Stimulated activated CD8-positive, alpha-beta memory T cell treated with anti-CD3 and anti-CD28 coated beads, Interleukin-4, amount 100 ng/mL, for 48 hours (primary cell): ENCODE measurements at places on chromosomes 7 and 10.

DNA sequence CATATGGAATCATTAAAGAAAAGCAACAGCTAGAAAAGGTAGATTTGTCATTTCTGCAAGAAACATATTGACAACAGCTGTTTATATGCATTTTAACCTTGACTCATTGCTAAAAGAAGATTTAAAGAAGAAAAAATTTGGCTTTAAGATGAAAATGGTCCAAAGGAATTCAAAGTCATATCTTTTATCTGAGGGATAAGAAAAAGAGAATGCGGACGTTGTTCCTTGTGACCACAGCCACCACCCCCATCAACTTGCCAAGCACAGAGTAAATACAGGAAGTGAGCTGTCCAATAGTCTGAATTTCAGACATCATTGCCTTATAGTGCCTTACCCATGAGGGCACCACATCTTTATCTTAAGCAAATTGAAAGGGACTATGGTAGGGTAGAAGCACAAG is 7.3 kb upstream of the CRPPA start:
- DNase-seq, result no peak

DNA sequence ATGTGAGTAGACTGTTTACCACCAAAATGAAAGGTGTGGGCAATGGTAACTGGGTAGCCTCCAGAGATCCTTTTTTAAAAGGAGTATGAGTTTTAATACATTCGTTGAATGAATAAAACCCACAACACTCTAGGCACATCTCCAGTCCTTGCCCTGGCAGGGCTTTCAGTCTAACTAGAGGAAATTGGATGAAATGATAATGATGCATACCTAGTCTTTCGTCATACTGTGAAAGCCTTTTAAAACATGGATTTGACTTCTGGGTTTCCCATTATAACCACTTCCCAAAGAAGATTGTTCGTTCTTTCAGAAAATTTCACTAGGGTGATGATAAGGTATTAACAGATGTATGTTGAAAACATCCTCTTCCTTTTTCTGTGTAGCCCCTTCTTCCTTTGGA is 110.8 kb downstream of the REEP3 start:
- no peak for DNase-seq

DNA sequence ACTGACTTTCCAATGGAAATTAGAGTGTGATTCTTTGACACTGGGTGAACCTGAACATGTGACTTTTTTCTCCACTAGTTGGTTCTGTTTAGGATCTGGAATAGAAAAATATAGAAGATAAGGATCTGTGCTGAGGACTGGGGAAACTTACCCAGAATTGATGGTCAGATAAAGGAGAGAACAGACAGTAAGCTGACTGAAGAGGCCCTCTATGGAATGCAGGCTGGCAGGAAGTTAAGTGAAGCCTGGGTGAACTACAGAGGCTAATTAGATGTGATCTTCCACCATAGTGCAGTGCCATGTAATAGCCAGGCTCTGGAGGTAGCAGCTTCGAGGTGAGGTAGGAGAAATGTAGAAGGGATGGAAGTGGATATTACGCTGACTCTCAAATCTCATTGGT is 455.3 kb downstream of the PLXDC2 start:
- no peak for DNase-seq

- no peak for DNase-seq
Observed at GRCh38 chr7:3206771-3207191, 94.3 kb upstream of the SDK1 start.

DNA sequence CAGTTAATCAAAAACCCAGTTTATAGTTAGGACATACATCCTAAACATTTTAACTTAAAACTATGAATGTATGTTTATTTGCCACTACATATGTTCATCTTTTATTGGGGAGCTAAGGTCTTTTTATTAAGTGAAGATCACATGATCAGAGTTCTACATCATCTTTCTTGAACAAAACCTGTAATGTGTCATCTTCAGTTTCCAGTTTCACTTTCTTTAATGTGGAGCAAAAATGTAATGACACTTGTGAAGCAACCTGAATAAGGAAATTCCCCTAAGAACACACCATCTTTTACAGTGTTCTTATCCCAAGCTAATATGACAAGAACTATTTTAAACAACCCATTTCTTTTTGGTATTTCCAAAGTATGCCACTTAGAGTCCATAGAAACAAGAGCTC is 166.7 kb upstream of the BET1 start:
- no peak for DNase-seq

DNA sequence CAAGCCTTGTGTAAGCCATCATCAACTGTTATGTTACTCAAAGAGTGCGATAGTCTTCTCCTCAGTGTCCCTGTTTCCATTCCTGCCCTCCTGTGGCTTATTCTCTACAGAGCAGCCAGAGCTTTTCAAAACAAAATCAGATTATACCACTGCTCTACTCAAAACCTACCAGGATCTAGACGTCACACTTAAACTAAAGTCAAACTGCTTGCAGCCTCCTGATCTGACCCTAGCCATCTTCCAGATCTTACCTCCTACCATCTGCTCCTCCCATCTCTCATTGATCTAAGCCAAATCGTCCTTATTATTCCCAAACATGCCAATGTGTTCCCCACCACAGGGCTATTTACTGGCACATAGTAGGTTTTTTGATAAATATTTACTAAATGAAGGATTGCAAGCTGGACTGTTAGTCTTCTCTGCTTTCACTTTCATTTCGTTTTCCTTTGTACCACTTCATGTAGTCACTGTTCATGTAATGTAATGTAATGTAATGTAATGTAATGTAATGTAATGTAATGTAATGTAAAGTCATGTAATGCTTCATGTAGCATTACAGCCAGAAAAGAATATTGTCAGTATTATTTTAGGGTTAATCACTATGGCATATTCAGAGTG is 116.1 kb downstream of the GPR37 start:
- DNase-seq, result no peak

DNA sequence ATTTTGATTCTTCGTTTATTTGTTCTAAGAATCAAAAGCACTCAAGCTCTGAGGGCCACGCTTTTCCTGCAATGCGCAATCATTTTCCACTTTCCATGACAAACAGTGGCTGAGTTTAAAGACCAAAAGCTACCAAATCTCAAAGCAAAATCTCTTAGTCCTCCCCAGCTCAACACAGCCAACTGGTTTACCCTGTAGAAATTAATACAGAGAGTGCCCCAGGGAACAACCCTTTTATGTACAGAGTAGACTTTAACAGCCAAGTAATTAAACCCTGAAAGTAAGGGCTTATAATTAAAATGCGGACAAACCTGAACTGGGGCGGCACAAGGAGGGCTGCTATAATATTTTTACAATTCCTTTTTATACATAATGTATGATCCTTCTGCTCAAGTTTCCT is 53.2 kb downstream of the FAM53B start:
- no peak for DNase-seq

DNA sequence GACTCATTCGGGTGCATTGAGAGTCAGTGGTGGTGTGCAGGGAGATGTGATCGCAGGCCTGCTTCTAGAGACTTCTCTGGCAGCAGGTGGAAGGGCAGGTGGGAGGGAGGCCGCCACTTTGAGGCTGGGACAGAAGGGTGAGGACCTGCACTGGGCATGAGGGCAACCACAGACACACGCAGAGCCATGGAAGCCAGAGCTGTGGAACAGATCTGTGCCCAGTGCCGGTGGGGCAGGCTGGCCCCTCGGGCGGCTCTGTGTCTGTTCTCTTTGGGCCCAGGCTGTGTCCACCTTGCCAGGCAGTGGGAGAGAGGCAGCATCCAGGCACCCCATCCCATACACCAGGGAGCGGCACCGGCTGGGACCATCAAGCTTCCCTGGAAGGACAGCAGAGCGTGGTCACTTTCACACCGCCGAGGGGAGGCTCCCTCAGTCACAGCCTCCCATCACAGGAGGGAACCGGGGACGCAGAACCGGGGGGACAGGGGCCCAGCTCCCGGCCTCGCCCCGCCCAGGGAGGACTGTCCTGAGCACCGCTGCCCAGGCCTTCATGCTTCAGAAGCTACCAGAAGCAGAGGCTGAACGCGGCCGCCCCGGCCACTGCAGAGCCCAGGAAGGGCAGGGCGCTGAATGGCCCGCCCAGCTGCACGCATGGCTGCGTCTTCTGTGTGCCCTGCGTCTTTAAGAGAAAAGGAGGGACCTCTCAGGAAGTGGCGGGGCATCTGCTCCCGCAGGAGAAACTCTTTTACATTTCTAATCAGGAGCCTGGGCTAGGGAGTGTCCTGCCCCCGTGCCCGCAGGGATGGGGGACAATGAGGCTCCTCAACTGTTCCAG is 32.1 kb downstream of the EN2 start:
- no peak for DNase-seq

DNA sequence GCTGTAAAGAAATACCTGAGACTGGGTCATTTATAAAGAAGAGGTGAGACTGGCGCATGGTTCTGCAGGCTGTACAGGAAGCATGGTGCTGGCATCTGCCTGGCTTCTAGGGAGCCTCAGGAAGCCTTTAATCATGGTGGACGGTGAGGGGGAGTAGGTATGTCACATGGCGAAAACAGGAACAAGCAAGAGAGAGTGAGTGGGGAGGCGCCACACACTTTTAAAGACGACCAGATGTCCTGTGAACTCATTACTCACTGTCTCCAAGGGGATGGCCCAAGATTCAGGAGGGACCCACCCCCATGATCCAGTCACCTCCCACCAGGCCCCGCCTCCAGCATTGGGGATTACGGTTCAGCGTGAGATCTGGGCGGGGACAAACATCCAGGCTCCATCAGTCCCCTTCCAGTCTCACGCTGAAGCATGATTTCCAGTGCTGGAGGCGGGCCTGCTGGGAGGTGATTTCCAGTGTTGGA is 3.2 kb downstream of the ZNF316 start:
- DNase-seq, result peak; percentile 53

- no peak for DNase-seq
Observed at GRCh38 chr10:118901906-118902305, 127.6 kb upstream of the NANOS1 start.

DNA sequence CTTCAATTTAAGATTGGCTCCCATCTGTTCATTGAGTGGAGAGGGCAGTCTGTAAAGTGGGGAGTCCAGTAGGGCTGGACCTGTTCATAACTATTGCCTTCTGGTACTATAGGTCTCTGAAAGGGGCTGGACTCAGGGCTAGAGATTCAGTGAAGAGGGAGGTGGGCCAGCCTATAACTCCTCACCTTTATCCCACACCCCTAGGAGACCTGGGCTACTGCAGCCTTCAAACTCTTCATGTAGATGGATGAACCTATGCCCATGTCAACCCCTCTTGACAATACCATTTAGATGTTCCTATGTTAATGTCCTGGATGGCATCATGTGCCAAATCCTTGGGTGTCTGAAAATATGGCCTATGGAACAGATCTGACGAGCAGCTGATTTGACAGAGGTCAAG is 22.0 kb downstream of the MBL2 start:
- DNase-seq, result no peak

GRCh38 chr10:87546971-87547413 is 42.3 kb downstream of the MINPP1 start:
- DNase-seq, result no peak

- no peak for DNase-seq
Observed at GRCh38 chr10:71213761-71214440, 1.5 kb downstream of the UNC5B start.

DNA sequence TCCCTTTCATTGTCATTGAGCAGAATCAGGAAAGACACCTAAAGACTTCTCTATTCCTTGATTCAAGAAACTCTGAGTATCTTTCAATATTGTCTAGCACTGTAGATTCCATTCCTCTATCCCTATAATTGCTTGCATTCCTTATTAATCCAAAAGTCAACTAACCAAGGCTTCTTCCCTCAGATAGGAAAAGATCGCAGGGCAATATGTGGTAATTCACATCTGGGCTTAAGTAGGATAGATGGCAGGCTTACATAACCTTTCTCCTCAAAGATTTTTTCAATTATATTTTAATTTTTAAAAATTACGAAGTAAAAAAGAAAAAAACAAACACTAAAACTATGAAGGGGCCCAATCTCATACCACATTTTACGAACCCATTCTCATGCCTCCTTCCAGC is 7.1 kb upstream of the ARHGAP21 start:
- no peak for DNase-seq

- DNase-seq, result no peak
Observed at GRCh38 chr10:122282253-122282671, 11.2 kb downstream of the BTBD16 start.

GRCh38 chr7:98249106-98249505 is 2.9 kb downstream of the TECPR1 start:
- DNase-seq, result no peak

- no peak for DNase-seq
Observed at GRCh38 chr7:77734659-77735421, 38.6 kb downstream of the RSBN1L start.

- no peak for DNase-seq
Observed at GRCh38 chr7:18165166-18165565, 137.5 kb upstream of the PRPS1L1 start.

- DNase-seq, result peak; percentile 36
Observed at GRCh38 chr10:77643795-77644468, 6.3 kb upstream of the KCNMA1 start.

GRCh38 chr7:51223505-51223904 is 93.1 kb downstream of the COBL start:
- no peak for DNase-seq

DNA sequence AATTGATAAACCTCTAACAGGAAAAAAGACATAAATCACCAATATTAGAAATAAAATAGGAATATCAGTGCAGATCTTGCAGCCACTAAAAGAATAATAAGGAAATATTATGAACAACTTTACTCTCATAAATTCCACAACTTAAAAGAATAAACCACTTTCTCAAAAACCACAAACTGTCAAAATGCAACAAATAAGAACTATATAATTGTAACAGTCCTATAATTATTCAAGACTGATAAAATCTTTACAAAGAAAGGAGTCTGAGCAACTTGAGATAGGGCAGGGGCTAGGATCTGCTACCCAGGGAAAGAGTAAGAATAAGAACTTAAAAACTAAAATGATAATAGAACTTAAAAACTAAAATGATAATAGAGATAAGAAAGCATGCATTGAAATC is 169.5 kb upstream of the GDF10 start:
- no peak for DNase-seq

GRCh38 chr7:95262875-95263274 is 61.5 kb downstream of the PON1 start:
- no peak for DNase-seq

DNA sequence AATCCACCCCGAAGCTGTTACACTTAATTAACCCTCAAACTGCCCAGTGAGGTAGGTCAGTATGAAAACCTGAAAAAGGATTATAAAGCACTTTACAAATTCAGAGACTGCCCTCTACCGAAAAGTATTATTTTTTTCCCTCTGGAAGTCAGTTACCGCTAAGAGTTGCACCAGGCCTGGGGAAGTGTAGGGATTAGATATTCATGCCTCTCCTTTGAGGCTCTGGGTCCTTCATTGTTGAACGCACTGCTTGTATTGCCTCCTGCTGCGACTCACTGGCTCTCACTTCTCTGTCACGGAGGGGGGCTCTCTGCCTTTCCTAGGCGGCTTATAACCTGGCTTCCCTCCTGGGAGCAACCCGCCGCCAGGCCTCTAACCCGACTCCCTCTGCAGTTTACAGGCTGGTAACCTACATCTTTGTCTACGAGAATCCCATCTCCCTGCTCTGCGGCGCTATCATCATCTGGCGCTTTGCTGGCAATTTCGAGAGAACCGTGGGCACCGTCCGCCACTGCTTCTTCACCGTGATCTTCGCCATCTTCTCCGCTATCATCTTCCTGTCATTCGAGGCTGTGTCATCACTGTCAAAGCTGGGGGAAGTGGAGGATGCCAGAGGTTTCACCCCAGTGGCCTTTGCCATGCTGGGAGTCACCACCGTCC is 2.7 kb downstream of the RHBDD2 start:
- DNase-seq, result no peak

- DNase-seq, result peak; percentile 19
Observed at GRCh38 chr10:46233181-46233580, 53.6 kb upstream of the ANTXRL start.
